Right forelimb (tissue), 1 donor: ENCODE measurements at places on chromosomes 6 and 20.

- DNase-seq, result peak; percentile 77
Measured at GRCh38 chr6:161748535-161749416, 474.9 kb upstream of the AGPAT4 start.

- DNase-seq, result no peak
Measured at GRCh38 chr6:91328241-91328640, 741.4 kb upstream of the MAP3K7 start.

GRCh38 chr6:17504005-17504404, 96.1 kb upstream of the FAM8A1 start:
- no peak for DNase-seq

GRCh38 chr20:24634855-24635254, 165.4 kb downstream of the SYNDIG1 start:
- DNase-seq, result no peak

DNA sequence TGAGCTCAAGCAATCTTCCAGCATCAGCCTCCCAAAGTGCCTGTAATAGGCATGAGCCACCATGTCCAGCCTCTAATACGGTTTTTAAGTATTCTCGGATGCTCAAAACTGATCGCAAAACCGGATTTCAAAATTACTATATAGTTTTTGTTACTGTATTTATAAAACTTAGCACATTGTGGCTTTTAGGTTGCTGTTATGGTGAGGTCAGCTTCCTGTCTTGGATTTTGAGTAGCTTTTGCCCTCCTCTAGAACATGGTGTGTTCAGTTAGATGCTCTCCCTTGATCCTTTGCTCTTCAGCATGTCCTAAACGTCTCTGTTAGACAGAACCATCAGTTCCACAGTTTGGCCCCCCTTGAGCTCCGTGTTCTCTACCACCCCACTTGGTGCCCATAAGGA, 96.2 kb downstream of the RPP40 start:
- DNase-seq, result no peak

GRCh38 chr6:36758516-36759147, 61.0 kb downstream of the RAB44 start:
- no peak for DNase-seq

GRCh38 chr6:73451223-73452106, 632 bp downstream of the CGAS start:
- DNase-seq, result peak; percentile 84

DNA sequence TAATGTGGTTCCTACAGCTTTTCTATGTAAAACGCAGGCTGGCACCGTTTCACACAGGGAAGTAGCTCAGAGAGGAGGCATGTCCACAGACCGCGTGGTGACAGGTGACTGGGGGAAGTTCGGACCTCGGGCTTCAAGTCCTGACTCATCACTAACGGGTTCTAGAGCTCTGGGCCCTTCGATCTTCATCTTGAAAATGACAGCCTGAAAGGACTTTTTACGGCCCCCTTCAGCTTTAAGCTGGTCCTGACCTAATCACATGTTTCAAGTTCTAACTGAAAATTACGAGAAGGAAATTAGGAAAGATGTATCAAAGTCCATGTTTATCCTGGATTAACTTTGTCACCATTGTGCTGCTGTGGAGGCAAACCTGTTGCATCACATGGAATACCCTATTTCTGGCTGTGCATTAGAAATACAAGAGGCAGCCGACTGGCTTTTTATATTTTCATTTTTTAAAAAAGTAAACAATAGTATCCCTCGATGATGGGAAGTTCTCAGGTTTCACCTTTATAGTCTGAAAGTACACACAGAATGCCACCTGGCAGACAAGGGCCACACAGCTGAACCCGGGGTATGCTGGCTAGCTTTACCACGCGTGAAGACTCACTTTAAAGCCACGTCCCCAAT, 2.0 kb downstream of the MAN1A1 start:
- DNase-seq, result no peak

DNA sequence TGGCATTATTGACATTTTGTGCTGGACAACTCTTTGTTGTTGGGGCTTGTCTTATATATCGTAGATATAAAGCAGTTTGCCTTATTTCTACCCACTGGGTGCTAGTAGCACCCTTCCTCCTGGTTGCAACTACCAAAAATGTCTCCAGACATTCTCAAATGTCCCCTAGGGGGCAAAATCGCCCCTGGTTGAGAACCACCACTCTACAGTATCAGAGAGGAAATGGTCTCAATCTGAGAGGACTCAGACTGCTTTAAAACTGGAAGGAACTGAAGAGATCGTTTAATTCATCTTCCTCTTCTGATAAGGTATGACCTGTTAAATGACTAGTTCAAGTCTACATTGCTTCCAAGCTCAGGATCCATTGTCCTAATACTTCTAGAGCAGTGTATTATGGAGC, 14.9 kb downstream of the SH3BGRL2 start:
- DNase-seq, result no peak

DNA sequence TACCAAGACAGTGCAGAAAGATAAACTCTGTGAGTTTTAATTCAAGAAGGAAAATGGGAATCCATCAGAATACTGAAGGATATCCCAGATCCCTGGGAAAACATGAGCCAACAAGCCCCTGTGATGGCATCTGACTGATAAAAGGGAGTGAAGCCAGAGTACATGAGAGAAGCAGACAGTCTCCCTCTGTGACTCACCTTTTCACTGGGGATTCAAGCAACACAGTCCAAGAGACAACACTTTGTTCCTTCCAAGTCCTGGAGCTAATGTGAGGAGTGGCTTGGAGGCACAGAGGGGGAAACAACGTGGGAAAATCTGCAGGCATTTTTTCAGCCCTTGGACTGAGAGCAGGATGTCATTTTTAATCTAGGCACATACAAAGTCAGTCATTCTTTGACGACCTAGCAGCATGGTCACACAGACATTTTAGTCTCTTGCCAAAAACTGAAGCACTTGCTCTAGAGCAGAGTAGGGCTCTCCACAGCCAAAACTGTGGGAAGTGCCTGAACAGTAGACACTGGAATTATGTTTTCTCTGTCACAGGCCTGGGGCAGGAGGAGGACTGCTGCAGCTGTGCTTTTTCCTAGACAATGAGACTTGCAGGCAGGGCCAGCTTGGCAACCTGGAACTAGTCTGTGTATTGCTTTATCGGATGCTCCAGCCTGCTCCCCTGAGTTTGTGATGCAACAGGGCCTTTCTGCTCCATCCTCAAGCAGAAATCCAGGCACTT, 465.0 kb upstream of the GJE1 start:
- no peak for DNase-seq

DNA sequence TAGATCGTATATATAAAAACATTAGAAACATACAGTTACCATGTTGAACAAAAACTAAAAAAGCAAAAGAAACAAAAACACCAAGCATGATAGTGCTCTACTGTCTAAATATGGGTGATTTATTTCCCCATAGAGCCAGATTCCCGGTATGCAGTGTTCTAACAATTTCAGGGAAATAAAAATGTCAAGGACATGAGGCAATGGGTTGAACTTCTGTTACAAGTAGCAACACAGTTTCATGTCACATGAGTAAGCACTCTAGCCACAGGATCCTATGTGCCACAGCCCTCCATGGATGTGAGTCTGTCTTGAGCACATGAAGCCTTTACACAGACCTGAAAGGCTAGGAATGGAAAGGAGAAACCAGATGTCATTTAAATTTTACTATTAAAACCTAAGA, 96.0 kb downstream of the MAP3K5 start:
- no peak for DNase-seq

- DNase-seq, result no peak
Measured at GRCh38 chr6:31749301-31750036, 9.7 kb downstream of the MSH5 start.

DNA sequence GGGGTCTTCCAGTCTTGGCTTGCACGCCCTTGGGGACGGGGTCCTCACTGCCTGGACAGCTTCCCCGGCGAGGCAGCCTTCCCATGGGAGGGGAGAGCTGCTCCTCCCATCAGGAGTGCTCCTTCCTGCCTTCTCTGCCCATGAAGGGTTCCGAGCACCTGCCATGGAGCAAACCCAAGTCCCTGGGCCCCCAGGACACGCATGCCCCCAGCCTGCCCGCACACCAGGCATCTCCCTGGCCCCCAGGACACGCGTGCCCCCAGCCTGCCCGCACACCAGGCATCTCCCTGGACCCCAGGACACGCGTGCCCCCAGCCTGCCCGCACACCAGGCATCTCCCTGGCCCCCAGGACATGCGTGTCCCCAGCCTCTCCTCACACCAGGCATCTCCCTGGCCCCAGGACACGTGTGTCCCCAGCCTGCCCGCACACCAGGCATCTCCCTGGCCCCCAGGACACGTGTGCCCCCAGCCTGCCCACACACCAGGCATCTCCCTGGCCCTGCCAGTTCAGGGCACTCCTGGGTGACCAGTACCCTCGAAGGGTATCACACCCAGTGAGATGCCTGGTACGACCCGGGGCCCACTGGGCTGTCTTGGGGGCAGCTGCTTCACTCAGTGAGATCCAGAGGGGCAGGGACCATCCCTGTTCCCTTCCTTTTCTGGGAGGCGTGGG, 21.7 kb downstream of the COL20A1 start:
- no peak for DNase-seq

GRCh38 chr20:56223352-56223751, 25.2 kb upstream of the MC3R start:
- DNase-seq, result no peak

GRCh38 chr6:163984124-163984936, 569.8 kb downstream of the QKI start:
- DNase-seq, result no peak

DNA sequence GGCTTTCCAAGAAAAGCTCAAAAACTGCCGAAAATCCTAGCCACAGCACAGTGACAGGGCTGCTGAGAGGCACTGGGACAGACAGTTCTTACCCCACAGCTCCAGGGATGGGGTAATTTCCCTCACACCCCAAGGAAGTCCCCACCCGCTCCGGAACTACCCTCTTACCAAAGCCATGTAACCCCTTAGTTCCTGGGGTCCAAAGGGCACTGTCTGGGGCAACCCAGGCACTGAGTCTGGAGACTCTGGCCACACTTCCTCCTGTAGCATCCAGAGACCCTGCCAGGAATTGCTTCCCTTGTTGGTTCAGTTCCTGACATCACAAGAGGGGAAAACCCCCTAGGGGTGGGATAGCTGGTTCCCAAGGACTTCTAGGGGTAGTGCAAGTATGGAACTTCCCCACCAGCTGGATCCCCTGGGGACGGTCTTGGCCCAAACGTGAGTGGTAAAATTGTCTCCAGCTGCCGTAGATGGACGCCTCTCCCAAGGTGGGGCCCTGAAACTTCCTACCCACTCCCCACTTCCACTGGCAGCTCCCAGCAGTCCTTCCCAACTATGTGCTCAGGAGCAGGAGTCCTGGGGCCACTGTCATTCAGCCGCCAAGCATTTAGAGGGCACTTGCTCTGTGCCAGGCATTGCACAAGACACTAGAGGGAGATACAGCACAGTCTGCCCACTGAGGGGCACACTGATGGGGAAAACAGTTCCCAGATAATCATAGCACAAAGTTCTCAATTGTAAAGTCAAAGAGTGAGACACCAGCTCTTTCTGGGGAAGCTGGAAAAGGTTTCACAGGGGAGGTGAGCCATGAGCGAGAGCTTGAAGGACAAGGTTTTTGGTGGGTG, 17.2 kb upstream of the HCK start:
- no peak for DNase-seq

GRCh38 chr6:33164665-33165373, 27.4 kb downstream of the COL11A2 start:
- DNase-seq, result peak; percentile 41

DNA sequence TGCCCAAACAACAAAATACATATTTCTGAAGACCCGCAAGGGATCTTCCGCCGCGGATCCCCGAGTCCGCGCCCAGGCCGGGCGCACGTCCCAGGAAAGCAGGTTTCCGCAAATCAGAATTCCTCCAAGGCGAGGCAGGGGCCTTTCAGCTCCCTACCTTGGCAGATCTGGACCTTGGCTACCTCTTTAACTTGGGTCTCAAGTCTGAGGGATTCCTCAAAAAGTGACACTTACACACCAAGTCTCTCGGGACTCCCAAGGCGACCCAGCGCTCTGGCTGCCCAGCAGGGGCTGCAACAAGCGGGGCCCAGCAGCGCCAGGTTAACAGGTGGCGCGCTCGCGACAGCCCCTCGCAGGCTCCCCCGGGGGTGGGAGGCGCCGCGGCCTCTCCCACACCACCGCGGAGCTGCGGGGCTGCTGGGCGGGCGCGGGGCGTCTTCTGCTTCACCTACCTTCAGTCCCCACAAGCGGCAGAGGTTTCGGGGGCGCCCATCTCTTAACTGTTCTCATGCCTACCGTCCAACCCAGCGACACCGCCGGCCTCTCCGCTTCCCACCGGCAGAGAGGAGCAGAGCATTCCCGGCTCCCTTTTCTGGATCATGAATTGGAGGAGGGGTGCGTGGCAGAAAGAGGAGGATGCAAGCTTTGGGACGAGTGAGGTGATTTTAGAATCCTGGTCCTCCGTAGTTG, 414 bp downstream of the SIM1 start:
- no peak for DNase-seq

GRCh38 chr6:139680819-139681218, 306.4 kb upstream of the CITED2 start:
- DNase-seq, result no peak

GRCh38 chr6:30747300-30747687, 2.9 kb upstream of the IER3 start:
- DNase-seq, result no peak

- no peak for DNase-seq
Measured at GRCh38 chr6:42932412-42932811, 3.1 kb downstream of the CNPY3 start.

DNA sequence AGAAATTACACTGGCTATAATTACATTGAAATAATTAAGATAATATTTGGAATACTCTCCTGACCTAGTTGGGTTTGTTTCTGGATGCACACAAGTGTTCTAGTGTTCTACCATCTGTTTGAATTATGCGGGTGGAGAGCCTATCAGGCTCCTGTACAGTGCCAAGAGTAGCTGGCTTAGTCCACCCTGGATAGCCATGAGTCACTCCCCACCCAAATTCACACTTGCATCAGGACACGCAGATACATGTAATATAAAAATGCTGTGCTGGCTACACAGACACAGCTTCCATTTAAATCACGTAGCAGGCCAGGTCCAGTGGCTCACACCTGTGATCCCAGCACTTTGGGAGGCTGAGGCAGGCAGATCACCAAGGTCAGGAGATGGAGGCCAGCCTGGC, 686.2 kb upstream of the SLC35B3 start:
- no peak for DNase-seq

- DNase-seq, result no peak
Measured at GRCh38 chr20:63858393-63859165, 2.7 kb upstream of the ABHD16B start.
